ENCODE measurements at places on chromosomes 2 and 18.
A peak's percentile ranks its signal among the peaks of the same experiment; 100 is the strongest.

DNA sequence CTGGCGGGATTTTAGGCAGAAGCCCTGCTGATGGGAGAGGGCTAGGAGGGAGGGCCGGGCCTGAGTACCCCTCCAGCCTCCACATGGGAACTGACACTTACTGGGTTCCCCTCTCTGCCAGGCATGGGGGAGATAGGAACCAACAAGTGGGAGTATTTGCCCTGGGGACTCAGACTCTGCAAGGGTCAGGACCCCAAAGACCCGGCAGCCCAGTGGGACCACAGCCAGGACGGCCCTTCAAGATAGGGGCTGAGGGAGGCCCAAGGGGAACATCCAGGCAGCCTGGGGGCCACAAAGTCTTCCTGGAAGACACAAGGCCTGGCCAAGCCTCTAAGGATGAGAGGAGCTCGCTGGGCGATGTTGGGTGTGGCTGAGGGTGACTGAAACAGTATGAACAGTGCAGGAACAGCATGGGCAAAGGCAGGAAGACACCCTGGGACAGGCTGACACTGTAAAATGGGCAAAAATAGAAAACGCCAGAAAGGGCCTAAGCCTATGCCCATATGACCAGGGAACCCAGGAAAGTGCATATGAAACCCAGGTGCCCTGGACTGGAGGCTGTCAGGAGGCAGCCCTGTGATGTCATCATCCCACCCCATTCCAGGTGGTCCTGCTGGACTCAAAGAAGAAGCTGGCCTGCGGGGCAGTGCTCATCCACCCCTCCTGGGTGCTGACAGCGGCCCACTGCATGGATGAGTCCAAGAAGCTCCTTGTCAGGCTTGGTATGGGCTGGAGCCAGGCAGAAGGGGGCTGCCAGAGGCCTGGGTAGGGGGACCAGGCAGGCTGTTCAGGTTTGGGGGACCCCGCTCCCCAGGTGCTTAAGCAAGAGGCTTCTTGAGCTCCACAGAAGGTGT lies 8.5 kb downstream of the PROC start:
- no peak for DNase-seq

GRCh38 chr2:239973386-239973785 lies 51.8 kb downstream of the NDUFA10 start:
- no peak for DNase-seq

- DNase-seq, result no peak
These were observed 1293.7 kb upstream of the SLC39A10 start for GRCh38 chr2:194363295-194363694.

- DNase-seq, result no peak
These were observed 2.0 kb upstream of the GAL3ST2 start for GRCh38 chr2:241774419-241775222.

GRCh38 chr18:10759241-10759640 lies 233.4 kb downstream of the NAPG start:
- DNase-seq, result no peak

DNA sequence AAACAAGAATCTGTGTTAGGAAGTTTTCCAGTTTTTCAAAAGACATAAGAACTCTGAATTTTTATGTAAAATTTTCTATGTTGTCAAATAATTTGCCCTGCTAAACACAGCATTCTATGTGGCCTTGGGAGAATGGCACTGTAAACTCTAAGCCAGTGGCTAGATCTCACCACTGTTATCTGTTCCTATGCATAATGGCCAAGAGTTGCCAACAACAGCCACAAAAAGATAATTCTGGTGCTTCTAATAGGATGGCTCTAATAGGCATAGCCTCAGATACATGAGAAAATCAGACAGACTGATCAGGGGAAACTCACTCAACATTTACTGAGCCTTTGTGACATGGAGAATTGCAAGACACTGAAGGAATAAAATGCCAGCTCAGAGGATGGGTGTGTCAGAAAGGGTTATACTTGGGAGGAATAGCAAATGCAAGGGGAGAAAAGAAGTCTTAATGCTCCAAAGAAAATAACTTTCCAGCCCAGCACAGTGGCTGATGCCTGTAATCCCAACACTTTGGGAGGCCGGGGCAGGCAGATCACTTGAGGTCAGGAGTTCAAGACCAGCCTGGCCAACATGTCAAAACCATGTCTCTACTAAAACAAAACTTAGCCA lies 63.7 kb downstream of the COBLL1 start:
- no peak for DNase-seq

DNA sequence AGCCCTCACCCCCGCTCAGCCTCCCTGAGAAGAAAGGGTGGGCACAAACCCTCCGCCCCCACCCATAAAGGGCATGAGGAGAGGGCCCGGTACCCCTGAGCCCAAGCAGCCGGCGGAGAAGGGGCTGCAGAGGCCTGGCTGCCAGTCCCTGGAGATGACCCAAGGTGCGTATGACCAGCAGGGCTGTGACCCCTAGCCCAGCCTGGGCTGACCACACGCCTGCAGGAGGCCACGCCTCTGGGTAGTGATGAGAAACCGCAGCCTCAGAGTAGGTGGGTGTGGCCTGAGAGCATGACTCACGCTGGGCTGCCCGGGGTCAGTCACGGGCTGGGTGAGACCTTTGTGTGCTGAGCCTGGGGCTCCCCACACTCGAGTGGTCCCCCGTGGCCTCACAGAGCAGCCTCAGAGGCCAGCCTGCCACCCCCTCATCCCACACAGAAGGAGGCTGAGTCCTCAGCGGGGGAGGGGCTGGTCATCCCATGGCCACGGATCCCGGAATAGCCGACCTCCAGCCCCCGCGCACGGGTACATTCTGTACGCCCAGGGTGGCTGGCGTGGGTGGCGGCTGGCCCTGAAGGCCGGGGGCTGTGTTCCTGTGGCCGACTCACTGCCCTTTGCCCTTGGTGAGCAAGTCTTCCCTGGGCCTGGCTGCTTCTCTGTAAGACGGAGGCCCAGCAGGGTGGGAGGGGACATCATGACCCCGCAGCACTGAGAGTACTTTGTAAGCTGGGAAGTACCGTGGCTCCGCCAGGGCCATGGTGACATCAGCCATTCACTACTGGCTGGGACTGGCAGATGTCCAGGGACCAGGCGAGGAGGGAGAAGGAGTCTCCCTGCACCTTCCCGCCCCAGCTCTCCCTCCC lies 110.8 kb upstream of the OTOS start:
- no peak for DNase-seq

DNA sequence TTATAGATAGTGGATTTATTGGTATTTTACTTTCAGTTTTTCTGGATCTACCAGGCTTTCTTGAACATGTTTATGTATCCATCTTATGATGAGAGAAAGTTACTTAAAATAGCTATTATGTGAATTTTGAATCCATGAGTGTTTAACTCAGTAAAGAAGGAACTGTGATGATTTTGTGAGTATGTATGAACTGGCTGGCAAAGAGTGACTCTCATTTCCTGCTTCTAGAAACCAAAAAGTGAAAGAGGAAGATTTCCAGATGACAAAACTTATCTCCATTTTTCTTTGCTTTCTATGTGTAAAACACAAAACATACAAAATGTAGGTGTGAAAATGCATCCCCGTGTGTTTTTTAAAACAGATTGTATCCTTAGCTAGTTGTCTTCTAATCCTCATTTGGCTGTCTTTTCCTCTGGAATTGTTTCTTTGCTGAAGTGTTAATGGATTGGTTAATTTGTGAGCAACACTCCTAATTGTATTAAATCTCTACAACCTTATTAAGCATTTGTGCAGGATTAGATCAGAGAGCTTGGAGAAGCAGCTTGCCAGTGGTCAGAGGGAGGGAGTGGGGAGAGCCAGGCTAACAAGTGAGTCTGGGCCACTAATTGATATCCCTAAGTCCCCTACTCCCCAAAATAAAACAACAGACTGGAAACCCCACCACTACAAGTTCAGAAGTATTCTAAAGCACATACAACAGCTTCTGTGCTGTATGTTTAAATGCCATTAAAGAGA lies 23.9 kb downstream of the PTPRM start:
- no peak for DNase-seq

DNA sequence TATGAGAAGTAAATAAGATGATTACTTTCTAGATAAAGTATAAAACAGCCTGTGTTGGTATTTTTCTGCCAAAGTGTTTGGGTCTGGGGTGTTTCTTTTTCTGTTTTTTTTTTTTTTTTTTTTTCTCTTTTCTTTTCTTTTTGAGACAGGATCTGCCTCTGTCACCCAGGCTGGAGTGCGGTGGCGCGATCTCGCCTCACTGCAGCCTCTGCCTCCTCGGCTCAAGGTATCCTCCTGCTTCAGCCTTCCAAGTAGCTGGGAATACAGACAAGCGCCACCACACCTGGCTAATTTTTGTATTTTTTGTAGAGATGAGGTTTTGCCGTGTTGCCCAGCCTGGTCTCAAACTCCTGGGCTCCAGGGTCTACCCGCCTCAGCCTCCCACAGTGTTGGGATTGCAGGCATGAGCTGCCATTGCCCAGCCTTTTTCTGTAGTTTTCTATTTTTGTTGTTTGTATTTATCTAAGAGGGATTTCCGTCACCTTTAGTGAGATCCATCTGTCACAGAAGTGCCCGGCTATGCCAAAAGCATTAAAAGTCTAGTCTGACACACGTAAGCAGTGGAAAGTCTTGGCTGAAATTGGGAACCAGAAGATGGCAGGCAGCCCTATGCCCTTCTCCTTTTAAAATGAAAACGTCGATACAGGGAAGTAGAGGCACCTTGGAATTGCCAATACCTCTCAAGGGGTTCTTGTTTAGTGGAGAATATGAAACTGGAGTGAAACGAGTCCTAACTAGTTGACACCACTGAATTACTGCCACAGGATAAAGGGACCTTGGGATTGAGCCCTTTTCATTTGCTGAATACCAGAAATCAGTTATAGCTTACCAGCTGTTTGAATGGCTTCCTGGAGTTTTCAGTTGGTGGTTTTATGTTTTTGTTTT lies 14.0 kb downstream of the UGP2 start:
- DNase-seq, result no peak

DNA sequence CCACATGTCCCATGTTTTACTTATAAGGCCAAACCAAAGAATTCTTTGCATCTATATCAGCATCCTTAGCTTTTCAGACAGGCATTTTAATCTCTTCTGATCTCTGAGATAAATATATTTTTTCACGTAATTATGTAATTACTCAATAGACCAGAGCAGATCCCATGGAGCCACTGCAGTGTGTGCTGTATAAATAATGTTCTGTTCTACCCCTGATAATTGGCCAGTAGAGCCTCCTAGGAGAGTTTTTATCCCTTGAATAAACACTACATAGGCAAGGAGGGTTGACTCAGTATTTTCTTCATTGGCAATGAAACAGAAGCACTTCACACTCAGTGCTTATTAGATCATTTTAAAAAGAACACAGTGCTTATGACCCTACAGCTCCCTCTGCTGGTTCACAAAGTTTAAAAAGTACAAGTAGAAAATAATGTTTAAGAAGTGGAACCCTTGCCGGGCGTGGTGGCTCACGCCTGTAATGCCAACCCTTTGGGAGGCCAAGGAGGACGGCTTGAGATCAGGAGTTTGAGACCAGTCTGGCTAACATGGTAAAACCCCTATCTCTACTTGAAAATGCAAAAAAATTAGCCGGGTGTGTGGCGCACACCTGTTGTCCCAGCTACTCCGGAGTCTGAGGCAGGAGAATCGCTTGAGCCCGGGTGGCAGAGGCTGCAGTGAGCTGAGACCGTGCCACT lies 91.9 kb downstream of the PPP1R1C start:
- DNase-seq, result peak; percentile 43

- no peak for DNase-seq
These were observed 101.2 kb upstream of the ITGA6 start for GRCh38 chr2:172326211-172326509.

DNA sequence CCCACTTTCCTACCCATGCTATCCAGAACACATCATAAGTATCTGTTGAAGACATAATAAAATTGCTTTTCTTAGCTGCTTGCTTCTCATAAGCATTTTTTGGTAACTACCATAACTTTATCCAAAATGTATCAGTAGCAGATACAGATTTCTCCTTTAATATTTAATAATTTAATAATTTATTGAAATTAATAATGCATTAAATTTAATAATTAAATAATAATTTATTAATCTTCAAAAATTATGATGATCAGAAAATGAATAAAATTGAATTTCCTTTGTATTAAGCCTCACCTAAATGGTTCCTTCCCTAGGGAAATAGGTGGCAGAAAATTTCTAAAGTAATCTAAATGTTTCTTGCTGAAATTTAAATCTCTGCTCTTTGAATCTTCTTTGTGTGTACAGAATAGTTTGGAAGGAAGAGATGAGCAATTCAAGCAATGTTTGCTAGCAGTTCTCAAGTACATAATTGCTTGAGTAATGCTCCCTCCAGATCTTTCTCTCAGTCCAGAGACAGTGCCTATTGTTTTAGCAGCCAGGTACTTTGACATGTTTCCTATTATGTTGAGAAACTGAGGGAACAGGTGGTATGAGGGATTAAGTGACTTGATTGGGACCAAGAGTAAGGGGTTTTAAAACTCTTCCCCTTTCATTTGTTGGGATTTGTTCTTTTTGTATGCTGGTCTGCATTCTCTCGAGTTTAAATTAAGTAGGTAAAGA lies 123.1 kb upstream of the CYP26B1 start:
- DNase-seq, result no peak

- DNase-seq, result no peak
These were observed 116.6 kb upstream of the SMIM21 start for GRCh38 chr18:75544051-75544481.

Measured in GM12864 (cell line).